IMR-90 (cell line): ENCODE measurements at places on chromosomes 11 and 22. TPM values are rescaled to one million over a fixed set of nuclear protein-coding genes. Genes with fewer than 3 reads are reported as not detected.
A peak's percentile ranks its signal among the peaks of the same experiment; 100 is the strongest.

DNA sequence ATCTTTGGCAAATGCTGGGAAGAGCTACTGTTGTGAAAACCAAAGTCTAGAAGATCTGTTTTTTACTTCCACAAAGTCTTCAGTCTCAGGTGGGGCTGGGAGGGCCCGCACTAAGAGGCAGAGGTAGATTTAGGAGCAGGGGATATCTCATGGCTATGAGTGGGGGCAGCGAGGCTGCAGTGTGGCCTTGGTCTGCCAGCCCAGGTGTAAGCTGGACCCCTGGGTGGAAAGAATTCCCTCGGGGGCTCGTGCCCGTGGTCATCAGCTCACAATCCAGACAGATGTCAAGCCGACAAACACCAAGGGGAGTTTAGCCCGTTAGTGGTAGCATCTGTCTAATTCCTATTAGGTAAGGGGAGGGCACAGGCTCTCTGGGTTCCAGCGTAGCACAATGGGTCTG lies 9.0 kb downstream of the PKNOX2 start:
- no peak for DNase-seq

- no peak for DNase-seq
These were observed 4.6 kb upstream of the IL17REL start for GRCh38 chr22:50016988-50017700.

- no peak for DNase-seq
These were observed 148.7 kb upstream of the B3GAT1 start for GRCh38 chr11:134560566-134561330.

DNA sequence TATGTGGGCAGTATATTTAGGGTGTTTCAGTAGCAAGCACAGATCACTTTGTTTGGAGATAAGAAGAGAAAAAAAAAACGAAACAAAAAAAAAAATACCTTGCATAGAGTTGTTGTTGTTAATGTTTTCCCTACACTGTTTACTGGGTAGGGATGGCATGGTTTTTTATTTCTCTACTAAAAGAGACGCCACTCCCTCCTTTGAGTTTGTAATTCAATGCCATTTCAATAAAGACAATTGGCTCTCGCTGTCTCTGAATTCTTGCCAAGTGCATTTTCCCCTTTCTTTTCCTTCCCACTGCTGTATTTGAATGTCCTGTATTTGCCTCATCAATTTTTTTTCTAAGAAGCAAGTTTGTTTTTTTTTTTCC lies 213.9 kb upstream of the UBASH3B start:
- DNase-seq, result no peak

- DNase-seq, result no peak
These were observed 247.8 kb upstream of the B3GAT1 start for GRCh38 chr11:134659882-134660281.

- peak; percentile 81 for DNase-seq
These were observed 68.6 kb downstream of the CDKN1C start for GRCh38 chr11:2816941-2817421.

GRCh38 chr11:125258291-125259032 lies 93.9 kb downstream of the PKNOX2 start:
- DNase-seq, result no peak

DNA sequence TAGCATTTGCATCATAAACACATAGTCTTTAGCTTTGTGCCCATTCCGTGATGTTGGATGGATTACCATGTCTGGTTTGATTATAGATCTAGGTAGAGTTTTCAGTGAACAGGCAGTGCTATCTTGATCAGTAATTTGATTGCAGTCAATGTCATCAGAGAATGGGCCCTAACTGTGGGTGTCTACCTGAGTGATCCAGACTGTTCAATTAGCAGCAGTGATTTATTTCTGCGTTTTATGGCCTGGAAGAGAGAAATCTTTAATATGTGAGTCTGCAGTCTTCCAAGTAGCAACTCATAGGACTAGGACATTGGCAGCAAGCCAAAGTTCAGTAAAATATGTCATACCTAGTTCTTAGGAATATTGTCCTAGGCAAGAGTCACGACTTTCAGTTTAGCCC lies 80.3 kb downstream of the CASP12 start:
- no peak for DNase-seq

DNA sequence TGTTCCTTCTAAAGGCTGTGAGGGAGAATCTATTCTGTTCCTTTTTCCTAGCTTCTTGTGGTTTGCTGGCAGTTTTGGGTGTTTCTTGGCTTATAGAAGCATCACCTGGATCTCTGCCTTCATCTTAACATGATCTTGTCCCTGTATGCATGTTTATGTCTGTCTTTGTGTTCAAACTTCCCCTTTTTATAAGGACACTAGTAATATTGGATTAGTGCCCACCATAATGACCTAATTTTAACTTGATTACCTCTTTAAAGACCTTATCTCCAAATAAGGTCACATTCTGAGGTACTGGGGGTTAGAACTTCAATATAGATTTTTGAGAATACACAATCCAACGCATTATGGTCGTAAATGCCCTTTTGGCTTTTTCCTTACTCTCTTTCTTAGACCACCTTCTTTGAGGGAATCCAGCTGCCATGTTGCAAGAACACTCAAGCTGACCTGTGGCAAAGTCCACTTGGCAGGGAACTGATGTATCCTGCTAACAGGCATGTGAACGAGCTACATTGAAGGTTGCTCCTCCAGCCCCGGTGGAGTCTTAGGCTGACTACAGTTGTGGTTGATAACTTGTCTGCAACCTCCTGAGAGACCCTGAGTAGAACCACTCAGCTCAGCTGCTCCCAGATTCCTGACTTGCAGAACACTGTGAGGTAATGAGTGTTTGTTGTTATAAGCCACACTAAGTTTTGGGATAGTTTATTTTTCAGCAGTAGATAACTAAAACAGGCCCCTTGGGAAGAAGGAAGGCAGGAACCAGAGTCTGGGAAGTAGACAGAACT lies 127.1 kb upstream of the OR9Q1 start:
- peak; percentile 1 for DNase-seq

Gene SULT4A1
- total RNA-seq, result 1.1 TPM in 2 replicates

Gene HIKESHI
- 73.5 and 98.6 TPM in 2 replicates for total RNA-seq

Gene OR52I1
- total RNA-seq, result not detected in 2 replicates

Gene AMOTL1
- total RNA-seq, result 49.5 and 58.6 TPM in 2 replicates

Gene A4GALT
- 1.6 and 1.9 TPM in 2 replicates for total RNA-seq

Gene OR52A1
- not detected in 2 replicates for total RNA-seq

Gene WBP2NL
- not detected in 2 replicates for total RNA-seq

Gene ALDH3B1
- 11.8 and 11.9 TPM in 2 replicates for total RNA-seq

Gene BATF2
- total RNA-seq, result 0.36 and 0.56 TPM in 2 replicates
